ENCODE measurements at places on chromosomes 4 and X. TPM values are rescaled to one million over a fixed set of nuclear protein-coding genes. Genes with fewer than 3 reads are reported as not detected.

Gene TCEAL2
- total RNA-seq = 0.25 TPM

Gene BRS3
- total RNA-seq = not detected

Gene NPNT
- 7.5 TPM for total RNA-seq

Gene SUPT20HL1
- not detected for total RNA-seq

Gene SPANXA2
- total RNA-seq = not detected

Gene DMD
- total RNA-seq = 12.9 TPM

Data from mesangial cell (primary cell).